ENCODE measurements at places on chromosomes 16 and 17.

GRCh38 chr17:49063652-49064051, 66.5 kb downstream of the IGF2BP1 start:
- no peak for DNase-seq

DNA sequence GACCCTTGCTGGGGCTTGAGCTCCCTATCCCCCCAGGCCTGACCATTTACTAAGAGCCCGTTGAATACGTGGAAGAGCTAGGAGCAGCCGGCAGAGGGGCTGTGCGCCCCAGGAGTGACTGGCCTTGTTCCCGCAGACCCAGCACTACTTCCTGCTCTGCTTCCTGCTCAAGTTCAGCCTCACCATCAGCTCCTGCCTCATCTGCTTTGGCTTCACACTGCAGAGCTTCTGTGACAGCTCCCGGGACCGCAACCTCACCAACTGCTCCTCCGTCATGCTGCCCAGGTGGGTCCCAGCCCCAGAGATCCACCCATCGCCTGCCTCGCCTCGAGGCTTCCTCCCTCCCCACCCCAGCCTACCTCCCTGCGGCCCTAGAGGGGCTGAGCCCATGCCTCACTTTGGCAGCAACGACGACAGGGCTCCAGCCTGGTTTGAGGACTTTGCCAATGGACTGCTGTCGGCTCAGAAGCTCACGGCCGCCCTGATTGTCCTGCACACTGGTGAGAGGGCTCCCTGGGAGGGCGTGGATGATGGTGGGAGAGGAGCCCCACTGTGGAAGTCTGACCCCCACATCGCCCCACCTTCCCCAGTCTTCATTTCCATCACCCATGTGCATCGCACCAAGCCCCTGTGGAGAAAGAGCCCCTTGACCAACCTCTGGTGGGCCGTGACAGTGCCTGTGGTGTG, 17.2 kb downstream of the CASKIN2 start:
- no peak for DNase-seq

DNA sequence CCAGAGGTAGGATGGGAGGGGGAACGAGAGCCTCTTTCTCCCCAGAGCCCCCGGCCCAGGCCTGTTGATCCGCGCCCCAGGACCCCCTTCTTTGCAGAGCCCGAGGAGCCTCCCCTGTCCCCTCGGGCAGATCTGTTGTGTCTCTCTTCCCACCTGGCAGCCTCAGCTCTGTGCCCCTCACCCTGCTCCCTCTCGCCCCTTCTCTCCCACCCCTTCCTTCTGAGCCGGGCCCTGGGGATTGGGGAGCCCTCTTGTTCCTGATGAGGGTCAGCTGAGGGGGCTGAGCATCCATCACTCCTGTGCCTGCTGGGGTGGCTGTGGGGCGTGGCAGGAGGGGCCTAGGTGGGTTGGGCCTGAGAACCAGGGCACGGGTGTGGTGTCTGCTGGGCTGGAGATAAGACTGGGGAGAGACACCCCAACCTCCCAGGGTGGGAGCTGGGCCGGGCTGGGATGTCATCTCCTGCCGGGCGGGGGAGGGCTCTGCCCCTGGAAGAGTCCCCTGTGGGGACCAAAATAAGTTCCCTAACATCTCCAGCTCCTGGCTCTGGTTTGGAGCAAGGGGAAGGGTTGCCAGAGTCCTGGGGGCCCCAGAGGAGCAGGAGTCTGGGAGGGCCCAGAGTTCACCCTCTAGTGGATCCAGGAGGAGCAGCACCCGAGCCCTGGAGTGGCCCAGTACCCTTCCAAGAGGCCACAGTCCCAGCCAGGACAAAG, 65.4 kb downstream of the MRC2 start:
- DNase-seq: no peak

DNA sequence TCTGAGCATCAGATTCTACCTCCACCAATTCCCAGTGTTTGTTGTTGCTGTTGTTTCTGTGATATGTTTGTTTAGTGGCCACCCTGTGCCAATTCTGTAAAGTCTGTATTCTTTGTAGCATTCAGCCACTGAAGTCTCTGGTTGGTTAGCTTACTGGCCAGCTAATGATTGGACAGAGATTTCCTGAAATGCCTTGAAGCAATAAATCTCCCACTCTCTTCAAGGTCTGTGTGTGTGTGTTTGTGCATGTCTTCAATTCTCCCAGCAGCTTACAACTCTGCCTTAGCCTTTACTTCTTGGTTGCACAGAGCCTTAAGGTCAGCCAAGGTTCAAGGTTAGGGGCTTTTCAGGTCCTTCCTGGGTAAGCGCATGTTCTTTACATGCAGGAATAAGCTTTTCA, 38.2 kb downstream of the PRPSAP2 start:
- no peak for DNase-seq

DNA sequence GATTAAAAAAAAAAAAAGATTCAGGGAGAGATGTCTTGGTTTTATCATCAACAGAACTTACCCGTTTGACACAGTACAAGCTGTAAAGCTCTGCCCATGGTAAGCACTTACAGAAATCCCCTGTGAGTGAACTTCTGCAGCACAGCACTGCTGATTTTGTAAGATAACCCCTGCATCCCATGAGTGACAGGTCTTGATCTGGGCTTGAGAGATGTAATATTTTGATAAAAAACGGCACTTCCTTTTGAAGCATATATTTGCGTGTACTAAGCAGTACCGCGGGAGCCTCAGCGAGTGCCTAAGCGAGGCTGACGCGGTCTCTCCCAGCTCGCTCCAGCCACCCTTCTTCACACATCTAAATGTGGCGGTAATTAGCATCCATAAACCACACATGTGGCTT, 50.5 kb downstream of the IKZF3 start:
- no peak for DNase-seq

DNA sequence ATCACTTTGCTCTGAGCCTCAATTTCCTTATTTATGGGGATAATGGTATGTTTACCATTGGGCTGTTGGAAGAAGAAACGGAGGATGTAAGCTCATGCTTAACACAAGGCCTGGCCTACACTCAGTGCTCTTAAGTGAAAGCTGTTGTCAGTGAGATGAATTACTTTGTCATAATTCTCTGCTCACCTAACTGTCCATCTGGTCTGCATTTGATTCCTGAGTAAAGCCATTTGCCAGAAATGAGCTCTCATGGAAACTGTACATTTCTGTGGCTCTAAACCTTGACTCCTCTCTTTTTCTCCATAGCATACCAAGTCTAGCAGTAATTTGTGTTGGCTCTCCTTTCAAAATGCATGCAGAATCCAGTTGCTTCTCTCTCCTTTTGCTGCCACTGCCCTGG, 445.7 kb downstream of the UTP18 start:
- DNase-seq: no peak

DNA sequence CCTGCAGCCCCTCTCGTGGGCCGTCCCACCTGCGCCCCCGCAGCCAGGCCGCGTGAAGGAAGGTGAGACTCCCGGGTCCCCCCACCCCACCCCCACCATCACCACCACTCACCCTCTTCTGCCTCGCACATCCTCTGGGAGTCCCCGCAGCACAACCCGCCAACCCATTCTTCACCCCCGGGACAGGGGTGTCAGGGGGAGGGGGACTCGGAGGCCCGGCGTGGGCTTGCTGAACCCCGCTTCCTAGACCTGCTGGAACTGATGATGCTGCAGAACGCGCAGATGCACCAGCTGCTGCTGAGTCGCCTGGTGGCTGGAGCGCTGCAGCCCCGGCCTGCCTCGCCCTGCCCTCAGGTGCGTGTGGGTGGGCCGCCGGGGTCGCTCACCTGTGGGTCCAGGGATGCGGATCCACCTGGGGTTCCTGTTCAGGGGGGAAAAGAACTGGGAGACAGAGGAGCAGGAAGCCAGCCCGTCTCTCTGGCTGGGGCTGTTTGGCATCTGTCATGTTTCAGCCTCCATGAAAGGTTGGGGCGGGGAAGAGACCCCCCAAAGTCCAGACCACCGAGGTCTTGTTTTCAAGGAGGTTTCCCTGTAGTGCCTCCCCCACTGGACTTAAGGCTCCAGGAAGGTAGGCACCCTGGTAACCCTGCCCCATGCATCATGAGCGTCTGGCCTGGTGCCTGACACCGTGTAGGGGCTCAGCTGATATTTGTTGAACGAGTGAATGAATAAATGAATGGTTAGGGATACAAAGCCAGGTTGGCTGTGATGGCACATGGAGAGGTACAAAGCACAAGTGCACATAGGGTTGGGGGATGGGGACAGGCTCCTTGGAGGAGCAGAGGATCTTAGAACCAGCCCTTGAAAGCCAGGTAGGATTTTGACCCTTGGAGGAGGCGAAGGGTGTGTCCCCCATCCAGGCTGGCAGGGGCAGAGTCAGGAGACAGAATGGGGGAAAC, 849 bp downstream of the PRR29 start:
- no peak for DNase-seq

DNA sequence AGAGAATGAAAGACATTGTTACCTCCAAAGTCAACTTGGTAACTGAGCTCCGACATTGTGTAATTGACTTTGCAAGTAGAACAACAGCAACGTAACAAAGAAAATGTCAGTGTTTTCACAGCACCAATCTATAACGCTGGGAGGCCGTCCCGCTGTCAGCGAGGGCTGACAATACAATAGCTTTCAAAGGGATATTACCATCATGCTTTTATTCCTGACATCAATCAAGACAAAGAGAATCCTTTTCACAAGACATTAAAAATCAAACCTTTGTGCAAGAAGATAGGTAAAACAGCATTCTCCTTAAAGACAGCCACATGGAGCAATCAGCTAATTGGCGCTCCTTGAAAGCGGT, 6.2 kb downstream of the ZNF423 start:
- no peak for DNase-seq

DNA sequence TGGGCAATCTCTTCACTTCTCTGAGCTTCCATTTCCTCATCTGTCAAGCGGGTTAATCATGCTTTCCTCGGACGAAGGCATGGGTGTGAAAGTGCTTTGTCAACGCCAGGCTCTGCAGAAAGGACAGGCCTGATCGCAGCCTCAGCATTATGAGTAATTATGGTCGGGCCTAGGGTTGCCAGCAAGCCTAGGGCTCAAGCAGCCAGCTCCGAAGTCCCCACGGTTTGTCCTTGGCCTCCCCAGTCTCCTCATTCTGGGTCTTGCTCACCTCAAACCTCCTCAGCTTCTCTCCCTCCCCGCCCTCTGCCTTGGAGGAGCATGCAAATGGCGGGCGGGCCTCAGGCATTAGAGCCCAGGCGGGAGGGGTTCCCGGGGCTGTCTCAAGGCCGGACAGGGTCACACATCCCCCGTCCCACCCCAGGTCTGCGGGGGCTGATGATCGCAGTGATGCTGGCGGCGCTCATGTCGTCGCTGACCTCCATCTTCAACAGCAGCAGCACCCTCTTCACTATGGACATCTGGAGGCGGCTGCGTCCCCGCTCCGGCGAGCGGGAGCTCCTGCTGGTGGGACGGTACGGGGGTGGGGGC, 10.2 kb upstream of the FAM83G start:
- DNase-seq: no peak

DNA sequence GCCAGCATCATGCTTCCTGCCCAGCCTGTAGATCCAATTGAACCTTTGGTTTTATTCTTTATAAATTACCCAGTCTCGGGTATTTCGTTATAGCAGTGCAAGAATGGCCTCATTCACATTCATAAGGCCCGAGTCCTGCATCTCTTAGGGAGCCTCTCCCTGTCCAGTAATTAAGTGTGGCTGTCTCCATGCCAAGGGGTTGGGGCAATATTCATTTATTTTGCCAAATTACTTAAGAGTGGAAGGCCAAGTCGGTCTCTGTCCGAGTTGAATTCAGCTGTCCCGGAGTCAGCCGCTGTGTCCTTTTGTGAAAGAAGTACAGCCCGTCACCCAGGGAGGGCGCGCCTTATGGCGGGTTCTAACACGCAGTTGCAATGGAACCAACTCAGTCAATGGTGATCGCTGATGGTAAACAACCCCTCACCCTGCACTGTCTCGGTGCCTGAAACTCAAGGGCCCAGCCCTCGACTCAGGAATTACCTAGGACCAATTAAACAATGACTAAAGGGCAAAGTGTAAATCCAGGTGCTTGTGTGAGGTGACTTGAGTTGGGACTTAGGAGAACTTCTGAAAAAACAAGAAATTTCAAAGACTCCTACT, 22.2 kb downstream of the KIAA0513 start:
- DNase-seq: no peak

GRCh38 chr16:79836144-79836543, 235.6 kb upstream of the MAF start:
- no peak for DNase-seq

GRCh38 chr17:77555121-77555591, 403.3 kb upstream of the TNRC6C start:
- DNase-seq: no peak

DNA sequence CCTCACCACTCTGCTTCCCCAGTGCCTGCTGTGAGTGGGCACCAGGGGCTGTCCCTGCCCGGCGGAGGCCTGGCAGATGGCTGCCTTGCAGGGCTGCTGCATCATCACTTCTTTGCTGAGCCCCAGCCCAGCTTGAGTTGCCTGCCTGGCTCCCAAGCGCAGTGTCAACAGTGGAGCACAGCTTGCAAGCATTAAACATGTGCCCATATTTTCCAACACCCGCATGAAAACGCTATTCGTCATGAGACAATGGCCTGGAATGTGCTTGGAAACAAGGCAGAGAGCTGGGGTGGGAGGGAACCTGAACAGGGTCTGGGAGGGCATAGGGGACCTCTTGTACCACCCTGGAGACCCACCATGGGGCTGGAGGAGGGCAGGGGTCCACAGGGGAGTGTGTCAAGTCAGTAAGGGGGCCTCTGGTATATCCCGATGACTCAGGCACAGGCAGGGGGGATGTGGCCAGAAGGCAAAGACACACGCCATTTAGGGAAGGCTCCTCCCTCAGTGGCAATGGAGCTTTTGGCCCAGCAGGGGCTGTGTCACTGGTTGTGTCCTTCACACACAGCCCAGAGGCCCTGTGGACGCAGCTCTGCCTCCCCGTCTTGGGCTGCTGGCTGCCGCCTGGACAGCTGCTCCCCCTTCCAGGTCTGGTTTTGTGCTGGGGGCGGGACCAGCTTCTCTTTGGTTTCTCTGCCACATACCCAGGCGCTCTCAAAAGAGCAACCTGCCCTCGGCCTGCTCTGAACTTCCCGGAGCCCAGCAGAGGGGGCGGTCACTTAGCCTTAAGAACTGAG, 17.4 kb upstream of the MTSS2 start:
- peak; percentile 88 for DNase-seq

- no peak for DNase-seq
Observed at GRCh38 chr17:68867759-68868516, 87.3 kb downstream of the ABCA8 start.

GRCh38 chr16:57760357-57761160, 25.0 kb downstream of the KATNB1 start:
- no peak for DNase-seq

Measured in AG09319 (cell line).